ENCODE measurements at places on chromosomes 11 and 22.
A peak's percentile ranks its signal among the peaks of the same experiment; 100 is the strongest.

DNA sequence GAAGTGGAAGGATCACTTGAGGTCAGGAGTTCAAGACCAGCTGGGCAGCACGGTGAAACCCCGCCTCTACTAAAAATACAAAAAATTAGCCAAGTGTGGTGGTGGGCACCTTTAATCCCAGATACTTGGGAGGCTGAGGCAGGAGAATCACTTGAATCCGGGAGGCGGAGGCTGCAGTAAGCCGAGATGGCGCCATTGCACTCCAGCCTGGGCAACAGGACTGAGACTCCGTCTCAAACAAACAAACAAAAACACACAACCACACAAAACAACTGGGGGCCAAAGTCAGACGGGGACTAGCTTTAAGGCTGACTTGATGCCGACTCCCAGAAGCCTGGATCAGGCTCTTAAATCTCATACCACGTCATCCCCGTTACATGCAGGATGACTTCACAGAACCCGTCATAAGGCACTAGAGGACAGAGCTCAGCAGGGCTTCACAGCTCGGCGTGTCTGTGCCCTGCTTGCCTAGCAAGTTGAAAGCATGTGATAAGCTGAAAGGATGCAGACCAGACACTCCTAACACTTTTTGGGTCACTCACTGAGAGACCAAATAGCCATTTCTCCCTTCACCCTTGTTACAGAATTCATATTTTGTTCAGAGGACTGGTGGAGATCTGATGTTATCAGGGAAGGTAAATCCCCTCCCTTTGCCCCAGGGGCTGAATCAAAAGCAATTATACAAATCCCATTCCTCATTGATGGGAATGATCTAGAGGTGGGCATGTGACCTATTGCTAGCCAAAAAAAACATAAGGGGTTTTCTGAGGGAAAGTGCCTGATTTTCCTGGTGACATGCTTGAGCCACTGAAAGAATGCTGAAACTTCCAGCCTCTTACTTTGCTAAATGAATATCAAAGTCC is 65.4 kb downstream of the GAB2 start:
- no peak for DNase-seq

GRCh38 chr11:57427727-57428082 is 784 bp upstream of the SLC43A3 start:
- DNase-seq = no peak

- no peak for DNase-seq
Observed at GRCh38 chr11:62725646-62726045, 1.6 kb downstream of the HNRNPUL2 start.

GRCh38 chr11:64316672-64317324 is 561 bp downstream of the TRMT112 start:
- DNase-seq = peak; percentile 47

GRCh38 chr11:114610984-114611944 is 15.7 kb upstream of the NXPE4 start:
- no peak for DNase-seq
